ENCODE measurements at places on chromosomes 12 and 14.

DNA sequence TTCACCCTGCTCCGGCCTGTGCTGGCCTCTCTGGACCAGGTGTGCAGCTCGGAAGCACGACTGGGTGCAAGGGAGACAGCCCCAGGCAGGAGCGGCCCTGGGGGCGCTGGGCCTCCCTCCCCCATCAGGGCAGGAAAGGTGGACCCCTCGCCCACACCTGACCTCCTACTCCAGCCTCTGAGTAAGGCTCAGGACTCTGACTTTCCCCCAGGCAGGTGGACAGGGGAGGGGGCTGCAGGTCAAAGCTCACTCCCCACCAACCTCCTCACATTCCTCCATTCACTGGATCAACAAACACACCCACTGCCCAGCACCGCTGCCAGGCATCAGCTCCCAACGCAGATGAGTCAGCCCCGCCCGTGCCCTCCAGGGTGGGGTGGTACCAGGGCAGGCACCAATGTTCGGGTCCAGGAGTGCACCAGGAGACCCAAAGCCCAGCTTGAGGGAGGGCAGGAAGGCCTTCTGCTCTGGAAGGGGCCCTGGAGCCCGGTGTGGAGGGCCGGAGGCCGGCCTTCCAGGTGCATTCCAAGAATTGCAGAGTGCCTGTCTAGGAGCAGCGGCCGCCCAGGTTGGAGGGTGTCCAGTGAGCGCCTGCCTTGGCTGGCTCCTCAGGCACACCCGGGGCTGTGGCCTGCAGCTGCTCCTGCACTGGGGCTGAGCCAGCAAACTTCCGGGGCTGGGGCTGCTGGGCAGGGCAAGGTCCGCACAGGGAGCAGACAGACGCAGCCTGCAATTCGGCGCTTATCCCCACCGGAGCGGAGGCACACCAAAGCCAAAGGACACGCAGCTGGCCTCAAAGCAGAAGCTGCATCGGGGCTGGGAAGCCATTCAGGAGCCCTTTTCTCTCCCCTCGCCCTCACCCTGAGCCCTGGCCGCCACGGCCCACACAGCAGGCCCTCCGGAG, 1.6 kb upstream of the INF2 start:
- DNase-seq = no peak

- no peak for DNase-seq
Measured at GRCh38 chr14:103206836-103207387, 83.7 kb downstream of the TNFAIP2 start.

DNA sequence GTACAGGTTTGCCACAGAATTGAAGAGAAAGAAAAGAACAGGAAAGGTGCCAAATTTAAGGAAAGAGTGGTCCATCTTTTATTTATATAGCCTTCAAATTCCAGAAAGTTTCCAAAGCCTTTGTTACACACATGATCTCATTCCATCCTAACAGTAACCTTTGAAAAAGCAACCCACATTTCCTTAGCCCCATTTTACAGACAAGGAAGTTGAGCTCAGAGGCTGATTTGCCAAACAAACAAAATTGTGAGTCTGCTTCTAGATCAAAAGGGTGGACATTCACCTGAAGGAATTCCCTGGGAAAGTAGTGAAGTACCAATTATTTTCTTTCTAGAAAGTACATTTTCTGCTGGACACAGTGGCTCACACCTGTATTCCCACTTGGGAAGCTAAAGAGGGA, 32.0 kb downstream of the KICS2 start:
- DNase-seq = no peak

DNA sequence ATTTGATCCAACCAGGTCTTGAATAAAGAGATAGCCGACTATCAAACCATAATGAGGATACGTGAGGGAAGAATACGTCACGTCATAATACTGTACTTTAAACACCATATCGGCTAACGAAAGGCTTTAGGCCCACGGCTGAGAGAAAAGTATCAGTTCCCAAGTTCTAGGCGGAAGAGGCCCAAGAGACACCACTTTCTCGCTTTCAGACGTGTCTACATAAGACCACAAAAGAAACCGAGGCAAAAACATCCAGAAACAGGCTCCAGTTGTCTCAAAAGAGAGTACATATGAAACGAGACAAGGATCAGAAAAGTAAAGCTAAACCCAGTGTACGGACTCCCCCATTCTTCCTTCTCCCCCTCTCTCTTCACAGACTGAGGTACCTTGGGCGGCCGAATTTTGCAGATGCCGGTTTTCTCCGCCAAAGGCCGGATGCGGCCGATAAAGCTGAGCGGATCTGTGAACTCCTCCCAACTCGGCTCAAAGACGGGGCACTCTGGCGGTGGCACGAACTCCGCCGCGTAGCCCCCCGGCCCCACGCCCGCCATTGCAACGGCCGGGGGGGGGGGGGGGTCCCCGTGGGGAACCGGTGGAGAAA, 479 bp downstream of the KDM5A start:
- DNase-seq = no peak

GRCh38 chr12:3604748-3605586, 114.0 kb downstream of the PRMT8 start:
- no peak for DNase-seq

DNA sequence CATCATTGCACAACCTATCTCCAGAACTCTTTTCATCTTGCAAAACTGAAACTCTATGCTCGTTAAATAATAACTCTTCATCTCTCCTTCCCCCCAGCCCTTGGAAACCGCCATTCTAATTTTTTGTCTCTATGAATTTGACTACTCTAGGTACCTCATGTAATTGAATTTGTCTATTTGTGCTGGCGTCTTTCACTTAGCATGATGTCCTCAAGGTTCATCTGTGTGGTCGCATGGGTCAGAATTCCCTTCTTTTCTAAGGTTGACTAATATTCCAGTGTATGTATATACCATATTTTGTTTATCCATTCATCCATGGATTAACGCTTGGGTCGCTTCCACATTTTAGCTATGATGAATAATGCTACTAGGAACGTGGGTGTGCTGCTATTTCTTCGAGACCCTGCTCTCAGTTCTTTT, 80.1 kb downstream of the PLXNC1 start:
- DNase-seq = no peak

All from CMK (cell line).